Activated T-helper 9 cell treated with anti-CD3 and anti-CD28 coated beads, Interleukin-2, amount 50 U/mL, for 16 hours (primary cell): ENCODE measurements at places on chromosomes 1 and 21.

GRCh38 chr1:1337793-1338147 lies 6.7 kb downstream of the TAS1R3 start:
- DNase-seq = no peak

DNA sequence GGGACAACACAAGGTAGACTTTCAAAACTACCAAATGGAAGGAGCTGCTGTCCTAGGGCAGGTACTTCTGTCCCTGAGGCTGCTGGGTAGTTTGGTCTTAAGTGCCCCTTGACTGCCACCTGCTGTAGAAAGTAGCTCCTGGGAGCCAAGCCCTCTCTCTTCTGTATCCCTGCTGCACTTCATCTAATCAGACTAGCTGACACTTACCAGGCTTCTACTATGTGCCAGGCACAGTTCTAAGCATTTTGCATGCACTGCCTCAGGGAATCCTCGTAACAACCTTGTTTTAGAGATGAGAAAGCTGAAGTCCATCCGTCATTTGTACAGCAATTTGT lies 15.9 kb upstream of the SRSF4 start:
- no peak for DNase-seq

DNA sequence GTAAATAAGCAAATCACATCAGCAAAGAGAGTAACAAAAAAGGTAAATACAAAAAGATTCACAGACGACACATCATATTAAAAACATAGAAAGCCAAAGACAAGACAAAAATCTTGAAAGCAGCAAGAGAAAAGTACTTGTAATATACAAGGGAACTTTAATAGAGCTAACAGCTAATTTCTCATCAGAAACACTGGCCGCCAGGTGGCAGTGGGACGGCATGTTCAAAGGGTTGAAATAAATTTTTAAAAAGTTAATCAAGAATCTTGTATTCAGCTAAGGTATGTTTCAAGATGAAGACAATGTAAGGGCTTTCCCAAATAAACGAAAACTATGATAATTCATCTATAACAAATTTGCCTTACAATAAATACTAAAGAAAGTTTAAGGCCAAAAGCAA lies 358.1 kb downstream of the LRRIQ3 start:
- DNase-seq = no peak

DNA sequence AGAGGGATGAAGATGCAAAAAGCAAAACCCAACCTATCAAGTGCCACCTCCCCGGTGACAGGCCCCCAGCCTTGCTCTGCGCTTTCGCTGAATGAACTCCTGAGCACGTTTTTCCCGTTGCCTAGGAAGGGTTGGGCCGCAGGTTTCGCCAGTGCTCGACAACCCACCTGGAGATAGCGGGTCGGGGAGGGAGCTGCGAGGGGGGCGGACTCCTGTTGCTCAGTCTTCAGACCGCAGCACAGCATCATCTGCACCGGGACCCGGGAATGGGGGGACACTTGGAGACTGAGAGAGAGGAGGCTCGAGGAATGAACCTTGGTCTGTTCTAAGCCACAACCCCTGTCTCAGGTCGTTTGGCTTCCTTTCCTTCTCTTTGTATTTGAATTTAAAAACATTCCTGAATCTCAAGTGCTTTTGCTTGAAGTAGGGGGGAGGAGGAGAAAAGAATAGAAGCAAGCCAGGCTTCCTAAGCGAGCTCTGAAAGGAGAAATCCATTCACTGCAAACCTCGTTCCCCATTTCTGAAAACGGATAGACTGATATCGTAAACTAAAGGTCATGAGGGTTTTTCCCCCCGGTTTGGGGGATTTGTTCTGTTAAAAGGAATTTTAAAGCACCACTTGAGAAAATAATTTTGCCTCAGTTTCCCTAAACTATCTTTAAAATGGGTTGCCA lies 1.2 kb downstream of the AK5 start:
- DNase-seq = no peak

DNA sequence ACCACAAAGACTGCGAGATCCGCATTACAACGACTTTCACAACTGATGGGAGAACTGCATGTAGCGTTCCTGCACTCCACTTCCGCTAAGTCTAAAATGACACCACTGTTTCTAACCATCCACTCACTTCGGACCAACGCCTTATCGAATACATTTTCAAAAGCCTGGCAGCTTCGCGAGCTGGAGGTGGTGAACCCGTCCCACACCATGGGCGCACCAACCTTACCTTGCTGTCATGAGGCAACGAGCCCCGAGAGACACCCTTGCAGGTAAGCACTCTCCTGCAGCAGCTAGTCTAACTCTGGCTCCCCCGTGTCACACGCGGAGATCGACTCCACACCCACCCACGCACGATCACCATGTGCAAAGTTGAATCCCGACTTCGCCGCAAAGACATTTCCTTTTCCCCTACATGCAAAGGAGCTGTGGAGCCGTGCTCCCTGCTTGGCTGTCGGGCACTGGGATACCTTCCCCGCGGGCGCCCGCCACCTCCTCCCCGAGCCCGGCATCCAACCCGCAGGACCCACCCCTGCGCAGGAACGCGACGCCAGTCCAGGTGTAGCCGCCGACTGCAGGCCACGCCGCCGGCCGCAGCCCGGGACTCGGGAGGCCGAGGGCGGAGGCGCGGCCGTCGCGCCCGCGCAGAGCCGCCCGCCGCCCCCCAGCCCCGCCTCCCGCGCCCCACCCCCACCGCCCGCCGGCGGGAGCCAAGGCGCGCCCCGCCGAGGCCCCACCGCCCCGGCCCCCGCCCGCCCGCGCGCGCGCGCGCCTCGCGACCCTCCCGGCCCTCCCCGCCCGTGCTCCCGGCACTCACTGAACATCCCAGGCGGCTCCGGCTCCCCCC lies 629 bp downstream of the TAF5L start:
- peak; percentile 20 for DNase-seq

- no peak for DNase-seq
Measured at GRCh38 chr1:154442006-154442740, 37.0 kb downstream of the IL6R start.

GRCh38 chr1:7702365-7702764 lies 68.7 kb upstream of the VAMP3 start:
- no peak for DNase-seq

DNA sequence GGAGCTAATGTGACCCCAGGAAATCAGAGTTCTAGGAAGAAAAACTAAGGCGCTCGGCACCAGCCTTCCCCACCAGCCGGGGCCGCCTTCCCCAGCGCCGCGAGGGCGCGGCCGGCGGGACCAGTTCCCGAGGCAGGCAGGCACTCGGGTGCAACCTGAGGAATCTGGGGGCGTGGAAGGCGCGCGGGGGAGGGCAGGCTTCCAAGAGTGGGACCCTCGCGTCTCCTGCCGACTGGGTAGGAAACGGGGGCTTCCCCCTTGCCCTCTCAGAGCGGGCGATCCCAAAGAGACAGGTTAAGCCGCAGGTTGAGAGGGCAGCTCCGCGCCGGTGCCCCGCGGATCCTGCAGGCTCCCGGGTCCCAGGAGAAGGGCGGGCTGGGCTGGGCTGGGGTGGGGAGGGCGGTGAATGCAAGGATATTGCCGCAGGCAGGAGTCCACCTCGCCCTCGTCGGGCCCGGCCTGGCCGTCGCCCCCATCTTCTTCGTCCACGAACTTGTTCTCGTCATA lies 431 bp downstream of the ARPC5 start:
- peak; percentile 12 for DNase-seq

- DNase-seq = no peak
Measured at GRCh38 chr1:232329103-232329813, 300.7 kb downstream of the SIPA1L2 start.

DNA sequence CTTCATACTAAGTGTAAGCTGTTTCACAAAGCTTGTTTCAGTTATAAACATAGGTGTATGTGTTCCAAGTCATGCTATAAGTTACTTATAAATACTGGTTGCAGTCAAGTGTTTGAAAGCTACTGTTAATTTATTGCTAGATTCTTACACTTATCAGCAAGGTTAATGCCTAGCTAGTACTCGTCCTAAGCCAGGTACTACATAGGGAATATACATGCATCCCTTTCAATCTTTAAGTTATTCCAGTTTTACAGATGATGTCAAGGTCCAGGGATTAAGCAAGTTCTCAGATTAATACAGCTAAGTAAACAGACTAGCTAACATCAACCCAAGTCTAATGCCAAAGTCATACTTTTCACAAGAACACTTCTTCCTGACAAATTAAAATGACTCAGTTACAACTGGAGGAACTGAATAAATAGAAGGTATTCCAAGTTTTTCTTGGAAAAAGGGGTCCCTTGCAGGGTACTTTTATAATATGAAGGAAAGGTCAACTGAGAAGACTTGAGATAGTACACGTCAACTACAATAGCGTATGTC lies 652.2 kb upstream of the USP24 start:
- no peak for DNase-seq

DNA sequence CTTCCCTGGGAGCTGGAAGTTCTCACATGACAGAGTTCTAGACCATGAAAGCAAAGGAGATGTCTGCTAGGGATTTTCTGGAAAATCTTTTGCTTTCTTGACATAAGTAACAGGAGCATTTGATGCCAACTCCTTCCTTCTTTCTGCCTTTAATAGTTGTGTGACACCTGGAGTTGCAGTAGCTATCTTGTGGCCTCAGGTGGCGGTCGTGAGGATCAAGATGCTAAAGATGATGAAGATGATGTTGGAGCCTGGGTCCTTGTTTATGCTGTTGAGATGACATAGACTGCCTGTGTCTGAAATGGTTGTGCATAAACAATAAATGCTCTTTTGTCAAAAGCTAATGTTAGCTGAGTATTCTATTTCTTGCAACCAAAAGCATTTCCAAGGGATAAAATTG lies 32.7 kb upstream of the KIRREL1 start:
- DNase-seq = no peak

- DNase-seq = no peak
Measured at GRCh38 chr1:202201971-202202370, 8.4 kb downstream of the LGR6 start.

GRCh38 chr1:15500184-15501178 lies 23.5 kb downstream of the CASP9 start:
- no peak for DNase-seq

DNA sequence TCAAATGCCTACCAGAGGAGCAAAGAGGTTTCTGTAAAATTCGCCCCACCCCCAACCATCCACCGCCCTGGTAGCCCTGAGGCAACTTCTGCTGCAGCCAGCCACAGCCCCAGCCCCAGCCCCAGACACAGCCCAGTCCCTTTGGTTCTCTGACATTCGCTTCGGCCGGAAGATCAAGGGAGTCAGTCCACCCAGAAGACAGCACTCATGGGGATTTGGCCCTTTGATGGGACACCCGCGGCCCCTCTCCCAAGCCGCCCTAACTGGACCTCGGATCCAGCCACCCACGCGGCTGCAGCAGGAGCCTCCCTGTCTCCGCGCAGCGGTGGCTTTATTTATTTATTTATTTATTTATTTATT lies 3881.0 kb downstream of the SRGAP2C start:
- no peak for DNase-seq

- DNase-seq = no peak
Measured at GRCh38 chr1:86067626-86068025, 88.9 kb downstream of the COL24A1 start.

DNA sequence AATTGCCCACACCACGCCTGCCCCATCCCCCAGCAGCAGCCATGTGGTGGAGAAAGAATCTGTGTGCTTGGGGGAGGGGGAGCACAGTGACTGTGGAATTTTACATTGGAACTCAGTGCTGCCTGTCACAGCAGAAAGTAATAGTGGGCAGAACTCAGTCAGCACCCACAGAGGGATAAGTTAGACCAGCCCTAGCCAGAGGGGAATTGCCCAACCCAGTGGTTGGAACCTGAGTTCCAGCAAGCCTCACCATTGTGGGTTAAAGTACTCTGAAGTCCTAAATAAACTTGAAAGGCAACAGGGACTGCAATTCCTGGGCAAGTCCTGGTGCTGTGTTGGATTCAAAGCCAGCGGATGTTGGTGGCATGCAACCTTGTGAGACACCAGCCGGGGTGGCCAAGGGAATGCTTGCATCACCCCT lies 88.8 kb downstream of the MRPL39 start:
- DNase-seq = no peak

- DNase-seq = no peak
Measured at GRCh38 chr1:12601700-12602658, 16.0 kb downstream of the DHRS3 start.

DNA sequence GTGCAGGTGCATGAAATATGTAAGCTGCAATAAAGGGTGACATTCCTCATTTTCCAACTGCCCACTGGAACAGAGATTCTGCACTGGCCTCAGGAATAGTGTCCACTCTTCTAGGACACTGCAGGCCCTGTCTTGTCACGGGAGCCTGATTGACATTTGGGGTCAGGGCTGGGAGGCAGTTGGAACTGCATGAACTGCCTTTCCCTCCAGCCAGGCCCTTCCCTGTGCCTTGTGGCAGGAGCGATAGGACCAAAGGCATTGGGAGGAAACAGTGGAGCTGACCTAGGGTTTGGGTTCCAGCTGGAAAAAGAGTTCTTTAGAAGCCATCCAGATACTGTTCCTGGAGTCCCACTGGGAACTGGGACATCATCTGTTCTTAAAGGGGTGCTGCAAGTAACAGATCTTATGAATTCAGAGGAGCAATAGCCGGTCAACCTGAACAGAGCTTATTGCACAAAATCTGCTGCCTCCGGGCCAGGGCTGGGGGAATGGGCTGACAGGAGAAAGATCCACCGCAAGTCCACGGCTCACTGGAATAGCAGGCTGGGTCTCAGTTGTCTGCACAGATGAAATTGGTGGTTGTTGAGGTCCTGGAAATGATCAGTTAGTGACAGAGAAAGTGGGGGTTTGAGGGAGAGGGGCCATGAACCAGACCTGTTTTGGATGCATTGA lies 451.7 kb downstream of the CAMTA1 start:
- no peak for DNase-seq

DNA sequence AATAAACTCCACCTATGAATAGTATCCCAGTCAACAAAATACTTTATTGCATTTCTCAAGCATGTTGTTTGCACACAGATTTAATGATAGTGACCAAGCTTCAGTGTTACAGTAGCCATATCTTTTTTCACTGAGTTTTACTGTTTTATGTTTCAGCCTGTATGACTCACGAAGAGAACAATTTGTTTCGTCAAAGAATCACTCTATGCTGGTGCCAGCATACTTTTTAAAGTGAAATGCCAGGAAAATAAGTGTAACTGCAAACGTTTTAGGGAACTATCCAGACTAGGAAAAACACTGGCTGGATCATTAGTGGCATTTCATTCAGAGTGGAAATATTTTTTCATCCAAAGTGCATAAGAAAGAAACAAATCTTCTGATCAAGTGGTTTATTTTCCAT lies 210.8 kb downstream of the COL11A1 start:
- DNase-seq = no peak
